ENCODE measurements at places on chromosomes 1 and 21.

GRCh38 chr1:169105434-169106094 lies 926 bp upstream of the ATP1B1 start:
- DNase-seq, result no peak

DNA sequence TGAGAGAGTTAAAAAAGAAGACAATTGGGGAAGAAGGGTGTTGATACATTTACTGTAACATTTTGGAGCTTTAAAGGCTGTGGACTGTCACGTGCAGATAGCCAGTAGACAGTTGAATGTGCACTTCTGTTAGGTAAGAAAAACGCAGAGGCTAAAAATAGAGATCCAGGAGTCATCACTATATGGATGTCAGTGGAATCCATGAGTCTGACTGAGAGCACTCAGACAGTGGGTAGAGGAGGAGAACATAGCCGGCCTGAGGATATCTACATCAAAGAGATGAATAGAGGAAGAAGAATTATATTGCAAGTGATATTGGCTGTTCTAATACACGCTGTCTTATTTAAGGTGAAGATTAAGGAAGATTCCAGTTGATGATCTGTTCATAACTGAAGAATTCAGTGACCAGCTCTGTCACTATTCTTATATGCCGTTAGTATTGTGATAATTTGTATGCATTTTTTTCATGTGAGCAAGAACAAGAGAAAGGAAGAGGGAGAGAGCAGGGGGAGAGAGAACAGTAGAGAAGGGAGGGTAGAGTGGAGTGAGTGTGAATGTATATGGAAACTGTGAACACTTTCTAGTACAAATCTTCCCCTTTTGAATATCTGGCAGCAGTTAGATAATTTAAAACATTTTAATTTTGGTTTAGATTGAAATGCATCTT lies 344.8 kb downstream of the CHRM3 start:
- DNase-seq, result no peak

- DNase-seq, result no peak
These were observed 148.0 kb downstream of the TSEN15 start for GRCh38 chr1:184199438-184200085.

DNA sequence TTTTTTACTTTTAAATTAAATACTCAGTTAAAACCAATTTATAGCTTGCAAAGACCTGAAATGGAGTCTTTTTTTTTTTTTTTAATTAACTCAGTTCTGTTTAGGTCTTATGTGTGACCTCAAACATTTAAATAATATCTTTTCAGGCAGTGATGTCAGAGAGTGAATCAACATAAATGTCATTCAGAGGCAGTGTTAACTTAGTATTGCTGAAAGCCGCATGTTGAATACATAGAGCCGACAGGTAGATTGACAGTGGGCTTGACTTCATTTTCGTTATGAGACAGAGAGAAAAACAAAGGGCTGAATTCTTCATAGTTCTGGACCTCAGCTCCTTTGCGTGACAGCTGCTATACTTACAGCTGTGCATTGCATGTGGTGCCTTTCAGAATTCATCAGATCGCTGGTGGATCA lies 51.5 kb downstream of the PRDM2 start:
- DNase-seq, result no peak

DNA sequence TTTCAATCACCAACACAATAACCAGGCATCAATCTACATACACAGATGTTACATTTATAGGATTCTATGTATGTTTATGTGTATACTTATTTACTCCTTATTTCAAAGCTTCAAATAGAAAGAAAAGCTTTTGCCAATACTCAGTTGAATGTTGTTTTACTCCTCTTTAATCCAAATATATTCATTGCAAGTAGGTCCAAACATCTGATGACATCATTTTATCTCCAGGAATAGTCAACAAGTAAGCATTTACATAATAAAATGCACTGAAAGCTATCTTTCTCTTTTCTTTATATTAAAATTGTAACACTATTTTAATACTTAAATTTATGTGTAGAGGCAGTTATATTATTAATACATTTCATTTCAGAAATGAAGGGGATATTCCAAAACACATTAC lies 380.5 kb downstream of the SMYD3 start:
- no peak for DNase-seq

DNA sequence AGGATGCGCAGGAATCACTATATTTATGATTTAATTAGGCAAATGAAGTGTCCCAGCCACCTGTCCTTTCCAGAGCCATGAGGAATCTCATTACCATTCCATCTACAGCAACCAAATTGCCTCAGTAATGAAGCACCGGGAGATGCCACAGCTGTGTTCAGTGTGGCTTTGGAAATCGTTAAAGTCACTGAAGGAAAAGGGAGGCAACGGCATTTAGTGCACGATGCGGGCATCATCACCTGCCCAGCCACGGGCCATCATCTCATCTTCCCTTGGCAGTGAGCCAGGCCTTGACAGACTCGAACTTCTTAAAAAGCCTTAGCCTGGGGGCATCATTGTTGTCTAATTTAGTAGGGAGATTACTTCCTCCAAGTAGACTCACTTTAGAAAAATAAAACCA lies 67.8 kb downstream of the CNIH3 start:
- no peak for DNase-seq

- DNase-seq, result no peak
These were observed 21.4 kb downstream of the XKR8 start for GRCh38 chr1:27981145-27981544.

- no peak for DNase-seq
These were observed 33.6 kb upstream of the LHX8 start for GRCh38 chr1:75100481-75101092.

DNA sequence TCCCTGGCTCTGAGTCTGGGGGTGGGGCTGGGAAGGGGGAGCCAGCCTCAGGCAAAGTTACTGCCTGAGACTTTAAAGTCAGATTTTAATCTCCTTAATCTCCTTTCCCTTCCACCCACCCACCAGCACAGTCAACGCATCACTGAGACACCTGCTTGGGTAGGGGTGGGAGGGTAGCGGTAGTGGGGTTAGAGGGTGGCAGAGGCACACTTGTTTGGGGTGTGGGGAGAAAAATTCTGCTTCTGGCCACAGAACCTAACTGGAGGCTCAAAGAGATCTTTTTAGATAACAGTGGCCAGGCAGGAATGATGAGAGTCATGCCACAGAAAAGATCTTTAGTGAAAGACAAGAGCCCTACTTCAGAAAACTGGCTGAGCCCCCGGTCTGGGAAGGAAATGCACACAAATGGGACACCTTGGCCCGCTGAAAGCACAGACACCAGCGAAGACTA lies 44.1 kb downstream of the CD247 start:
- no peak for DNase-seq

DNA sequence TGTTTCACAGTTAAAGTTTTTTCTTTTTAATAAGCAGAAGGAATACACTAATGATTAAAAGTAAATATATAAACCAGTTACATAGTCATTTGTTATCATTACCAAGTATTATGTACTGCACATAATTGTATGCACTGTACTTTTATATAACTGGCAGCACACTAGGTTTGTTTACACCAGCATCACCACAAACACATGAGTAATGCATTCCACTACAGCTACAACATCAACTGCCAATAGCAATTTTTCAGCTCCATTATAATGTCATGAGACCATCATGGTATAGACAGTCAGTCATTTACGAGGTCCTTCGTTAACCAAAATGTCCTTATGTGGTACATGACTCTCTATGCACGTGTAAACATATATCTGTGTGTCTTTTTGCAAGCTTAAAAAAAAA lies 35.2 kb downstream of the SCYL3 start:
- DNase-seq, result no peak

- no peak for DNase-seq
These were observed 20.7 kb upstream of the GJA5 start for GRCh38 chr1:147781056-147781471.

GRCh38 chr1:45685308-45686014 lies 872 bp downstream of the GPBP1L1 start:
- DNase-seq, result no peak

- no peak for DNase-seq
These were observed 202.3 kb upstream of the GALNT2 start for GRCh38 chr1:229864686-229865230.

GRCh38 chr1:204454476-204454875 lies 40.1 kb downstream of the PIK3C2B start:
- no peak for DNase-seq

- DNase-seq, result no peak
These were observed 56.3 kb downstream of the ITGB3BP start for GRCh38 chr1:63466759-63467158.

GRCh38 chr1:212432661-212433576 lies at the start of gene NENF:
NENF (plus strand) TSS chr1:212432920; CDS start chr1:212432944, 24 bp downstream.
- no peak for DNase-seq

- DNase-seq, result no peak
These were observed 124.4 kb upstream of the IRF2BP2 start for GRCh38 chr1:234734412-234734835.

GRCh38 chr1:168485048-168485447 lies 58.7 kb downstream of the XCL2 start:
- DNase-seq, result no peak

- DNase-seq, result no peak
These were observed 67.7 kb downstream of the PCP4 start for GRCh38 chr21:39934895-39935294.

DNA sequence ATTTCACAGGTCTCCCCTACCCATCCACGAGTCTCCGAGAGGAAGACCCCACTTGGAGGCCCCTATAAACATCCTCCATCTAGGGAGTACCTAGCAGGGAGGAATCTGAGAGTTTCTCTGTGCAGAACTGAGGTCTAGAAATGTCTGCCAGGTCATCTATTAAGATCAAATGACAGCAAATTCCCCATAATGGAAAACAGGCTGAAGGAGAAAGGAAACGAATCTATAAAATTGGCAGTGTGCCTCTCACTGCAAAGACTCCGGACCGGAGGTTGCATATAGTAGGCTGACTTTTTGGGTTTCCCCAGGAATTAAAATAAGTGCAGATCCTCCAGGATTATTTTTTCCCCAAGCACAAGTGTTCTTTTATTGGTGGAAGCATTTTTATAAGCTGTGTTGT lies 57.7 kb downstream of the NMNAT2 start:
- no peak for DNase-seq

- DNase-seq, result no peak
These were observed 10.2 kb downstream of the EEIG2 start for GRCh38 chr1:108570128-108570527.

- DNase-seq, result no peak
These were observed 62.3 kb upstream of the ARTN start for GRCh38 chr1:43871181-43871910.

- DNase-seq, result no peak
These were observed 135.0 kb downstream of the NAV1 start for GRCh38 chr1:201673915-201674314.

GRCh38 chr1:27000817-27001460 lies 7.4 kb downstream of the TRNP1 start:
- no peak for DNase-seq

DNA sequence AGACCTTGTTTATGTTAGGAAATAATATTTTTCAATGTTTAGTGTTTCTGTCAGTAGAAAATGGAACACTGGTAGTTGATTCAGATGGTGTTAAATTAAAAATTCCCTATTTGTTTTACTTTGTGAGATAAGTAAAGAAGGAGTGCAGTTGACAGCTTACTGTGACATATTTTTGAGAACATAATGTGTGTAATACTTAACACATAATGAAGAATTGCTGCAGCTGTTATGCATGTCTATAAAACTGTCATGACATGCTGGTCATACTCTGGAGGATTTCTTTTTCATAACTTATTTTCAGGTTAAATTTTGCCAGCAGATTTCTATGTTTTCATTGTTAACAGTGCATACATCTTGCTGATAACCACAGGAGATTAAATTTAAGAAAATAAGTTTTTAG lies 296.1 kb downstream of the CTH start:
- no peak for DNase-seq

- DNase-seq, result no peak
These were observed 256.8 kb downstream of the TOMM20 start for GRCh38 chr1:234871710-234872271.

- no peak for DNase-seq
These were observed 398.3 kb downstream of the KCNT2 start for GRCh38 chr1:196209983-196210382.

DNA sequence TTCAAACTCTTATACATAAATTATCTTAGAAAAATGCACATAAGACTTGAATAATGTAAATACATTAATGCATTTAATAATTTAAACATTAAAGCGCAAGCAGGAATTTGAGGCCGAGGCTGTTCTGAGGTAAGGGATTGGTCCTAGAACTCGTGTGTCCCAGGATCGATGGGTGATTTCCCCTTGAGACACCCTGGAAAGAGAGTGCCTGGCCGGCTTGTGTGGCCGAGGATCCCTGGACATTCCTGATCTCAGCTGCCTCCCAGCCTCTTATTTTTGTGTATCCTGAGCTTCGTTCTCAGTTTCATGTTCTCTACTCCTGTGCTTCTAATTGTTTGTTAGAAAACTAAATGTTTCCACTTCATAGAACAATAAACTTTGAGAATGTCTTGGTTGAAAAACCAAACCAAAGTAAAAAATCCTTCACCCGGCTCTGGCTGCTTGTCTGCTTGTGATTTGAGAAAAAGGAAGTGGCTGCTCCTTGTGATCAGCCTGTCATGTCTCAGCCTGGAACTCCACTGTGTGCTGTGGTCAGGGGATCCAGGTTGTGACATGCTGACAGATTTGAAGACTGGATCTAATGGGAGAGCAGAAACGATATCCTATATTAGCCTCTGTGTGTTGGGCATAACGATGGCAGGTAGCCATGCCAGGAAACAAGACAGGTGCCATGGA lies 40.7 kb downstream of the PEX14 start:
- no peak for DNase-seq

DNA sequence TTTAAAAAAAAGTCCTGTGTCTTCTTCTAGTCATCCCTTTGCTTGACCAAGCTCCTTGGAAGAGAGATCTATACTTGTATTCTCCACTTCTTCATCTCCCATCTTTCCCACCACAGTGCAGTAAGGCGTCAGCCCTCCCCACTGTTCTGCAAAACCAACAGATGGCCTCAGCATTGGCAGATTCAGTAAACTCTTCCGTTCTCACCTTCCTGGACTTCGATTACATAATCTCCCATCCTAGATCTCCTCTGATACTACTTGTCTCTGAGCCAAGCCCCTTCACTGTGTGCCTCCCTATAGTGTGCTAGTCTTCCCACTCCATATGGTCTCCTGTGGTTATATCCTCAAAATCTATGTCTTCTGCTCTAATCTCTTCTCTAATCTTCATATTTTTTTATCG lies 1.6 kb upstream of the COLGALT2 start:
- DNase-seq, result no peak

GRCh38 chr1:17297991-17298390 lies 10.0 kb upstream of the PADI4 start:
- no peak for DNase-seq

DNA sequence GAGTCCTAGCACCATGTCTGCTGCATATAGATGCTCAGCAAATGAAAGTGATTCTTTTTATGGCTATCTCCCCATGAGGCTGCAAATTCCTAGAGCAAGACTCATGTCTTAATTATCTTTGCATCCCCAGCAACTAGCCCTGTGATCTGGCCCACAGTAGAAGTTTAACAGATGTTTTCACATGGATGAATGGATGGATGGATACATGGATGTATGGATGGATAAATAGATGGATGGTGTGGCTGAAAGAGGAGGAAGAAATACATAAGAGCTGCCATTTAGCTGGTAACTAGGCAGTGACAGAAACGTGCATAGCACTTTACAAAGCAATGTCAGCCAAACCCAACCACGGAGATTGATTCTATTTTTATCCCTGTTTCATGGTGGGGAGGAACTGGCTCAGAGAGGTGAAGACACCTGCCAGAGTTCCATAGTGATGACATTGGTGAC lies 32.7 kb upstream of the ZBTB40 start:
- no peak for DNase-seq

Data from iPS DF 6.9 (cell line).